ENCODE measurements at places on chromosomes 5 and 9.

GRCh38 chr5:4804691-4805360 lies 335.3 kb upstream of the ADAMTS16 start:
- DNase-seq = peak; percentile 14

DNA sequence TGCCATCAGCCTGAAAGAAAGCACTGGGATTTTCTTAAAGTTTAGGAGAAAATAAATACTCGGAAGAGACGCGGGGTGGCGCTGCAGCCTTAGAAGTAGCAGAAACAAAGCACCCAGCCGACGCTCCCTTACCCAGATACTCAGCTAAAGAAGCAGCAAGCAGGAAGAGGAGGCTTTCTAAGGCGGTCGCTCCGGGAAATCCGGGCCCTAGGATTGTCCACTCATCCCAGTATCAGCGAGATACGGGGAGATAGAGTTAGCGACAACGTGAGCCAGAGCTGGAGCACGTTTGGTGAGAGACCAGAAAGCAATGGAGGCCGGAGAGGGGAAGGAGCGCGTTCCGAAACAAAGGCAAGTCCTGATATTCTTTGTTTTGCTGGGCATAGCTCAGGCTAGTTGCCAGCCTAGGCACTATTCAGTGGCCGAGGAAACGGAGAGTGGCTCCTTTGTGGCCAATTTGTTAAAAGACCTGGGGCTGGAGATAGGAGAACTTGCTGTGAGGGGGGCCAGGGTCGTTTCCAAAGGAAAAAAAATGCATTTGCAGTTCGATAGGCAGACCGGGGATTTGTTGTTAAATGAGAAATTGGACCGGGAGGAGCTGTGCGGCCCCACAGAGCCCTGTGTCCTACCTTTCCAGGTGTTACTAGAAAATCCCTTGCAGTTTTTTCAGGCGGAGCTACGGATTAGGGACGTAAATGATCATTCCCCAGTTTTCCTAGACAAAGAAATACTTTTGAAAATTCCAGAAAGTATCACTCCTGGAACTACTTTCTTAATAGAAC lies at the start of gene PCDHB2:
Gene PCDHB2, plus strand, starts transcription at position 135 of the 782 bp plus-strand sequence. Its CDS starts 176 bp downstream, at position 311.
- DNase-seq = peak; percentile 64

DNA sequence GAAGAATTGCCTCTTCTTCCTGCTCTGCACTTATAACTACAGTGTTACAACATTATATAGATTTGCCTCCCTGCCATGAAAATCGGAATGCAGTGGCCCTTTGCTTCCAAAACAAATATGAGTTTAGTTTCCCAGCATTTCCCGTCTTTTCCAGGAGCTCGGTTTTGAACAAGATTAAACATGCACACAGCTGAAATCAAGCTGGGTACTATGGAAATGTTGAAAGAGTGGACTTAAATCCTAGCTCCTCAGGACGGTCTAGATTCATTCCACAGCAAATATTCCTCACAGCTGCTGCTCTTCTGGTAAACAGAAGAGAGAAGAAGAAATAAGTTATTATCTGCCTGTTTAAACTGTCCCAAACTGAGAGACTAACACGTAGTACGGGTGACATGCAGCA lies 161.4 kb downstream of the PIK3R1 start:
- no peak for DNase-seq

DNA sequence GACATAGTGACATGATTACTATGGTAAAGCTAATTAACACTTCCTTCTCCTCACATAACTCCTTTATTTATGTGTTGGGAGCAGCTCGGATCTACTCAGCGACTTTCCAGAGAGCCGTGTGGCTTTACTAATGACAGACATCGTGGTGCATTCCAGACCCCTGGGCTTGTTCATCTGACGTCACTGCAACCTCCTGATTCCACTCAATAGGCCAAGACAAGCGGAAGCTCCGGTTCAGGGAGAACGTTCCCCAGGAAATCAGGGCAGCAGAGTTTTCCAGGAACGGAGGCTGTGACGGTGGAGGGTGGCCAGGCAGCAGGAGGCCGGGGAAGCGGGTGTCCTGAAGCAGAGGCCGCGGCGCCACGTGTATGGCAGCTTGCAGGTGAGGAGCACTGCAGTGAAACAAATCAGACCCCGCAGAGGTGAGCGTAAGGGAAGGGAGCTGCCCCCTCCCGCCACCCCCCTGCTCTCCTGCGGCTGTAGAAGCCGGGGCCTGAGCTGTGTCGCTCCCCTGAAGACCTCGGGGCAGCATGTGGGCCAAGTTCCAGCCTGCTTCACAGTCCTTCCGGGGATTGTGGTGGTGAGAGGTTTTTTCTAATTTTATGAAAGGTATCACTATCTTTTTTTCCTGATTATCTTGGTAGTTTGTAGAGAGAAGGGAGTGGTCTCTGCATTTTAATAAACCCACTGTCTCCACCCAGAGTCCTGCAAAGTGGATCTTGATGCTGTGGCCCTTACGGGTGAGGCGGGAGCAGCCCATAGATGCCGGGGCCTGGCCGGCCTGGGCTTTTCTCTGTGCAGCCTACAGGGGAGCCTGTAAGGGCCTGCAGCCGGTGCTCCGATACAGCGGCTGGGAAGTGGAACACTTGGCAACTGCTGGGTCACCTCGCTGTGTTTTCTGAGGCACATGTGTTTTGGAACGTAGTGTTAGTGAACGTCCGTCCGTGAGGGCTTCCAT lies 220.4 kb upstream of the IRX4 start:
- no peak for DNase-seq

DNA sequence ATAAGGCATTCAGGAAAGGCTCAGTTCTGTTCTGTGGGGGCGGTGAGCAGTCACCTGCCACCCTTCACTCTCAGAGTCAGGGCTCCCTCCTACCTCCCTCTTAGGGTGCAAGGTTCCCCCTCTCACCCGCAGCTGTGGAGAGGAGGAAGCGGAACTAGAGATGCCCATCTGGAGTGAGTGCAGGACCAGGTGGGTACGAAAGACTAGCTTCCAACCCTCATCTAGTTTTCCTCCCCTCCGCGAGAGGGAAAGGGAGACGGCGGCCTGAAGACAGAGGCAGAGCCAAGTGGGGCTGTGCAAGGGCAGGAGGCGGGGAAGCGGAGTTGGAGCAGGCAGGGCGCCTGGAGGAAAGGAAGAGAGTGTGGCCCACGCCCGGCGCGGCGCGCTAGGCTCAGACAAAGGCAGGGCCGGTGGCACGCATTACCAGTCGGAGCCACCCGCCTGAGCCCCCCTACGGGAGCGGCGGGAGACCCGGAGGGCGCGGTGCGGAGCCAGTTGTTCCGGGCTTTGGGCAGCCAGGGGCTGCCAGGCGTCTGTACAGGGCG lies 7.3 kb downstream of the PRR7 start:
- DNase-seq = no peak

DNA sequence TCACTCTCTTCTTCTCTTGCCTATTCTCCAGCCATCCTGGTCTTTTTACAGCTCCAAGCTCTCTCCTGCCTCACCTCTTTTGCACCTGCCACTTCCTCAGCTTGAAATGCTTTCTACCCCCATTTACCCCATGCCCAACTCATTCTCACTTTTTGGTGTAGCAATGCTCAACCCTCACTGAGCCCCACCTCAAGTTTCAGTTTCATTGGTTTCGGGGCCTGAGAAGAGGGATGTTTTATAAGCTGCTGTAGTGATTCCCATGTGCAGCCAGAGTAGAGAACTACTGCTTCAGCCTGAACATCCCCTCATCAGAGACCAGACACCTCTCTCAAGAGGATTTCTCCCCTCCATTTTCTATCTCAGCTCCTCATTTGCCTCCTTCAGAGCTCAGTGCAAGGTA lies 45.2 kb upstream of the FYB1 start:
- no peak for DNase-seq

GRCh38 chr5:2753452-2754420 lies 2.3 kb upstream of the IRX2 start:
- DNase-seq = no peak

GRCh38 chr5:13215806-13216205 lies 728.7 kb downstream of the DNAH5 start:
- no peak for DNase-seq

- DNase-seq = no peak
Measured at GRCh38 chr5:61604076-61605025, 272.3 kb downstream of the ZSWIM6 start.

GRCh38 chr5:153629027-153629895 lies 138.8 kb downstream of the GRIA1 start:
- no peak for DNase-seq

DNA sequence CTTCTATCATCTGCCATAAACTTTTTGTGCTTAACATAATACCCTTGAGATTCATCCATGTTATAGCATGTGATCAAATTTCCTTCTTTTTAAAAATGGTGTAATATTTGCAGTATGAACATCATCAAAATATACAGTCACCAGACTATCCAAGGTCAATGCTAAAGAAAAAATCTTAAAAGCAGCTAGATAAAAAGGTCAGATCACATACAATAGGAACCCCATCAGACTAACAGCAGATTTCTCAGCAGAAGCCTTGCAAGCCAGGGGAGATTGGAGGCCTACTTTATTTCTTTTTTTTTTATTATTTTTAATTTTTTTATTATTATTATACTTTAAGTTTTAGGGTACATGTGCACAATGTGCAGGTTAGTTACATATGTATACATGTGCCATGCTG lies 37.2 kb downstream of the FAM170A start:
- DNase-seq = no peak

GRCh38 chr5:79032031-79032695 lies 37.3 kb downstream of the DMGDH start:
- no peak for DNase-seq

- no peak for DNase-seq
Measured at GRCh38 chr9:90658783-90659182, 16.2 kb upstream of the DIRAS2 start.

DNA sequence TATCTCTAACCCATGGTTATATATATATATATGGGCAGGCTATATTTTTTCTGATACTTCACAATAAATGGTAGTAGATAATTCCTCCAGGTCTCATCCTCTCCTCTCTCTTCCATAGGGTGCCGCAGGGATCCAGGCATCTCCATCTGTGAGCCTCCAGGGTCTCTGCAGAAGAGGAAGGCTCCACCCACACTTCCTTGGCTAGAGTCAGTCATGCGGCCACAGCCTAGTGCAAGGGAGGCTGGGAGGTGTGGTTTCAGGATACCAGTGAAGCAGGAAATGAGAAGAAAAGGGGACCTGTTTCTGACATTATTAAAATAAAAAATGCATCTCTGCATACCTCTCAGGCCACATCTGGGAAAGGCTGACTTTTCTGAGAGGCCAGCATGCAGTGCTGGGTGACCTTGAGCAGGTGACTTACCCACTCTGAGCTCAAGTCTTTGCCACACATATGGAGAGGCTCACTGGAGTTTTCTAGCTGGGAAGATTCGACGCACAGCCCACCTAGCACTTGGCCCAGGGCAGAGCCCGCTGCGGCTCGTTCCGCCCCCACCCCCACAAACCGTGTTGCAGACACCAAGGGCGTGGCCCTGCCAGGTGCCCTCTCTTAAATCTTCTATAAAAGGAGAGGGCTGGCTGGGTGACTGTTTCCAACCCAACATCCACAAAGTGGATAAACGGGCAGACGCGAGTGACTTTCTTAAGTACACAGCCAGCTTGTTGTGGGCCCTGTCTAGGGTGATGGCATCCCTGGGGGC lies 47.9 kb downstream of the OLFM1 start:
- no peak for DNase-seq

- no peak for DNase-seq
Measured at GRCh38 chr5:82885627-82886389, 191.4 kb downstream of the TMEM167A start.

GRCh38 chr5:157059891-157060290 lies 975 bp upstream of the HAVCR1 start:
- no peak for DNase-seq

DNA sequence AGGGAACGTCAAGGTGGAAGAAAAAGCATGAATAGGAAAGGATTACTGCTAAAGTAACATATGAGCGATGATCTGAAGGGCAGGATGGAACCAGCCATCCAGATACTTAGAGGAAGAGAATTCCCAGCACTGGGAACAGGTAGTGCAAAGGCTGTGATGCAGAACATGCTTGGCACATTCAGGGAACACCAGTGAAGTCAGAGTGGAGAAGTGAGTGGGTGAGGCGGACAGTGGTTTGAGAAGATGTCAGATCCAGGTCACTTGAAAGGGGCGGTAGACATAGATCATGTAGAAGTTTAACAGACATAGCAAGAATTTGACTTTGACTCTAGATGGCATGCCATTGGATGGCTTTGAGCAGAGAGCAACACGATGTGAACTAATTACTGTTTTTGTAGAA lies 374.2 kb downstream of the PDE4D start:
- no peak for DNase-seq

DNA sequence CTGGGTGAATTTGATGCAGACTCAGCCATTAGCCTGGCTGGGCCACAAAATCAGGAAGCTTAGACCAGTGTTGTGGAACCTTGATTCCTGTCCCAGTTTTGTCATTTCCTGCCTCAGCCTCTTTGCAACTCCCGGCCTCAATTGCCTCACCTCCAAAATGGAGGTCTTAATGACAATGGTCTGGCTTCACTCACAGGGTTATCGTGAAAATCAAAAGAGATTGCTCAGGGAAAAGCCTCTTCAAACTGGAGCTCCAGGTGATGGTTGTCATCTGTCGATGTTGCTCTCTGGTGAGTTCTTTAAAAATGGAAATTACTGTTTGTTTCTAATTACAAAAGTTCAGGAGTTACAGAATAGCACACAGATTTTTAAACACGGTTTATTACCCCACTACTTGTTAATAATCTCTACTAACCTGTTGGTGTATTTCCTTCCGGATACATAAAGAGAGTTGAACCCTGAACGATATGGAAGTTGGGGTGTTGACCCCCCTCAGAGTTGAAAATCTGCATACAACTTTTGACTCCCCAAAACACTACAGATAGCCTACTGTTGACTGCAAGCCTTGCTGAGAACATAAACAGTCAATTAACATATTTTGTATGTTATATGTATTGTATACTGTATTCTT lies 109.9 kb upstream of the CPEB4 start:
- DNase-seq = no peak

GRCh38 chr5:134410822-134411221 lies 859 bp downstream of the CDKN2AIPNL start:
- no peak for DNase-seq

DNA sequence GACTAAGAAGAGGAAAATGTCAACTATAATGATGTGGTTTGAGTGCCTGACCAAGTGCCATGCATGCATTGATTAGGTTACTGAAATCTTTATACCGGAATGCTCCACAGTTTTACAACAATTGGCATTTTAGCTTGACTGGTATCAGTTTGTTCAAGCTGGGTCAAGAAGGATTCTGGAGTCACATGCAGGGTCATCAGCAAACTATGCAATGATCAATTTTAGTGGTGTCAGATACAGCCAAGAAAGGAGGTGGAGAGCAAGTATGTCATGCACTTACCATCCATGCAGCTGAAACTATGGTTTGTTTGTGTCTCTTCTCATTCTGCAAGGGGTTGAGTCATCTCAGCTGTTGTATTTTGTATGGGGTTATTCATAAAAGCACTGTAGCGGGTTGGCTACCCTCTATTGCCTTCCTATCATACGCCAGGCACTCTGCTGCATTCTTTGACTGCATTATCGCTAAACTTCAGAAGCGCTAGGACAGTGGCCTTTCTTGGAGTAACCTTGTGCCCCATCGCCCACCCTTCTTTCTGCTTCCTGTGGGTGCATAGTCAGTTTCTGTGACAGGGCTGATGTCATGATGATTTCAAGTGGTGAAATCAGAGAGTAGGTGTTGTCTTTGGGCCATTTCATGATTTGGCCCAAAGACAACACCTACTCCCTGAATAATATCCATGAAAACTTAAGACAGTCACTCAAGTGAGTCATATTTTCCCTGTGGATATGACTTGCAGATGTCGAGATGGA lies 145.4 kb downstream of the MTX3 start:
- no peak for DNase-seq
